ENCODE measurements at places on chromosomes 1 and 21. TPM values are rescaled to one million over a fixed set of nuclear protein-coding genes. Genes with fewer than 3 reads are reported as not detected.

Gene CACHD1
- total RNA-seq = 3.4 TPM

Gene TMEM240
- total RNA-seq = not detected

Gene USP21
- 24.2 TPM for total RNA-seq

Gene FAAP20
- 71.4 TPM for total RNA-seq

Gene RAB3GAP2
- total RNA-seq = 55.9 TPM

Gene RHOU
- 1.3 TPM for total RNA-seq

Gene LAMC1
- 0.42 TPM for total RNA-seq

Gene GJA9
- not detected for total RNA-seq

Gene DEGS1
- 41.3 TPM for total RNA-seq

Gene CBR3
- 9.5 TPM for total RNA-seq

Gene GBP6
- 0.23 TPM for total RNA-seq

Gene DYNLT5
- not detected for total RNA-seq

Gene FCRL2
- 0.12 TPM for total RNA-seq

Gene ZFYVE9
- 6.3 TPM for total RNA-seq

Gene FNDC10
- total RNA-seq = 3.3 TPM

Gene KRTAP12-2
- not detected for total RNA-seq

Gene FBXO44
- 15.9 TPM for total RNA-seq

Gene TP73
- total RNA-seq = 0.58 TPM

Gene VANGL2
- 0.31 TPM for total RNA-seq

Gene LRRC41
- total RNA-seq = 33.6 TPM

Gene HAPLN2
- not detected for total RNA-seq

Gene SERINC2
- total RNA-seq = 0.16 TPM

Gene CAPZB
- total RNA-seq = 324 TPM

Gene CFHR2
- total RNA-seq = not detected

Gene C1orf226
- total RNA-seq = 0.14 TPM

Gene SERPINC1
- not detected for total RNA-seq
